ENCODE measurements at places on chromosomes 12 and 14. TPM values are rescaled to one million over a fixed set of nuclear protein-coding genes. Genes with fewer than 3 reads are reported as not detected.

The SYCP3 gene
- 0.50 TPM for total RNA-seq

The RNASE2 gene
- total RNA-seq, result not detected

The CPM gene
- total RNA-seq, result 63.5 TPM

The LIMA1 gene
- total RNA-seq, result 94.6 TPM

The TIGAR gene
- total RNA-seq, result 13.4 TPM

Measured in activated CD4-positive, alpha-beta T cell treated with anti-CD3 and anti-CD28 coated beads, Interleukin-2, amount 10 ng/mL, durations not matched to agents 24 days and 14 days (primary cell).